ENCODE measurements at places on chromosomes 16 and 17.
A peak's percentile ranks its signal among the peaks of the same experiment; 100 is the strongest.

GRCh38 chr16:14315683-14316320, 244.7 kb downstream of the MRTFB start:
- DNase-seq, result no peak

- DNase-seq, result no peak
Observed at GRCh38 chr16:22189473-22190080, 16.5 kb upstream of the EEF2K start.

DNA sequence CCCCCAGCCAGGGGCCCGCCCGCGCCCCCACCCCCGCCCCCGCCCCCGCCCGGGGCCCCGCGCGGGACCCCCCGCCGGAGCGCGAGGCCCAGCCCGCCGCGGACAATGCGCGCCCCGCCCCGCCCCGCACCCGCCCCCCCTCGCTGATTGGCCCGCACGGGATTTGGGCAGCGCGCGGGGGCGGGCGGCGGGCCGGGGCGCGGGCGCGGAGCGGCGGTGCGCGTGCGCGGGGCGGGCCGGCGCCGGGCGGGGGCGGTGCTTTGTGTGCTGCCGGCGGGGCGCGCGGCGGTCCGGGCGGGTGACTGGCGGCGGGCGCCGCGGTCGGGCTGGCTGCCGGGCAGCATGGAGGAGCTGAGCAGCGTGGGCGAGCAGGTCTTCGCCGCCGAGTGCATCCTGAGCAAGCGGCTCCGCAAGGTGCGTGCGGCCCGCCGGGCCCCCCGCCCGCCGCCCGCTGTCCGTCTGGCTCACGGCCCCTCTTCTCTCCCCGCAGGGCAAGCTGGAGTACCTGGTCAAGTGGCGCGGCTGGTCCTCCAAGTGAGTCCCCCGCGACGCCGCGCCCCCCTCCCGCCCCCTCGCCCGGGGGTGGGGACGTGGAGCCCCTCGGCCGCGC, at the start of gene CBX2:
Gene CBX2 (plus strand): TSS at position 255 of the 610 bp plus-strand sequence. CDS start 88 bp downstream, at position 343.
- peak; percentile 71 for DNase-seq

- no peak for DNase-seq
Observed at GRCh38 chr17:62618647-62619416, 8.6 kb upstream of the MRC2 start.

DNA sequence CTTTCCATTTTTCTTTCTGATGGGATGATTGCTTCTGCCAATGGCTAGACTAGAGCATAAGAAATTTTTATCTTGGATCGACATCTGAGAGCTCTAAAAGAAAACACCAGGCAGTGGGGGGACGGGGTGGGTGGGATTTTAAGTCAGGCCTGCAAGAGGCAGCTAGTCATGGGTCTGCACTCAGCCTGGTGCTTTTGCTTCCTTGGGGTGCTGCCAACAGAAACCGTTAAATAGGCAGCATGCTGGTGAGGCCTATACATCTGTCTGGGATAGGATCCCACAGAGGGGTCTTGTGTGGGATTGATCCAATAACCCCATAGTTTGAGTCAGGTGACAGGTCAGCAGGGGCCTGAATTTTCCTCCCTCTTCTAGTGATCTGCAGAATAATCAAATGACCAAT, 26.9 kb downstream of the ZNRF1 start:
- DNase-seq, result no peak

DNA sequence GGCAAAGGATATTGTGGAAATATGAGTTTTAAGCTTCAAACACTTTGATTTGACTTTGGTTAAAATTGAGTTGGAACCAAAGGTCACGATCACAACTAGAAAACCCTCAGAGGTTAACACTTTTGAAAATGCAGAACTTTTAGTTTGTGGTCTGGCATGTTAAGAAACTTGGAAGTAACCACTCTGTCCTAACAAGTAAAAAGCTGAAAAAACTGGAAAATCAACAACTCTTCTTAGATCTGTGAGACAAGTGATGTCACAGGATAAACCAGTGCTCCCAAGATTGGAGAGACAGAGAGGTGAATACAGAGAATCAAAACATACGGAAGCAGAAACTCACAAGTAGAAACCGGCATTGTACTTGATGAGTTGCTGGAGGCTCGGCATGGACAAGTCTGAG, 17.4 kb downstream of the MFSD6L start:
- no peak for DNase-seq
